ENCODE measurements at places on chromosomes 11 and 22.

GRCh38 chr11:198236-198806 lies 5.4 kb downstream of the SCGB1C1 start:
- no peak for DNase-seq

- DNase-seq, result no peak
These were observed 37.3 kb downstream of the GALNT18 start for GRCh38 chr11:11584530-11584810.

- no peak for DNase-seq
These were observed 63.4 kb upstream of the SLC35C1 start for GRCh38 chr11:45741582-45741981.

- DNase-seq, result no peak
These were observed 2.5 kb upstream of the MDK start for GRCh38 chr11:46378811-46379481.

- DNase-seq, result no peak
These were observed 59.6 kb downstream of the FLRT1 start for GRCh38 chr11:64095273-64095817.

GRCh38 chr11:61587541-61587941 lies 6.7 kb upstream of the SYT7 start:
- DNase-seq, result no peak

DNA sequence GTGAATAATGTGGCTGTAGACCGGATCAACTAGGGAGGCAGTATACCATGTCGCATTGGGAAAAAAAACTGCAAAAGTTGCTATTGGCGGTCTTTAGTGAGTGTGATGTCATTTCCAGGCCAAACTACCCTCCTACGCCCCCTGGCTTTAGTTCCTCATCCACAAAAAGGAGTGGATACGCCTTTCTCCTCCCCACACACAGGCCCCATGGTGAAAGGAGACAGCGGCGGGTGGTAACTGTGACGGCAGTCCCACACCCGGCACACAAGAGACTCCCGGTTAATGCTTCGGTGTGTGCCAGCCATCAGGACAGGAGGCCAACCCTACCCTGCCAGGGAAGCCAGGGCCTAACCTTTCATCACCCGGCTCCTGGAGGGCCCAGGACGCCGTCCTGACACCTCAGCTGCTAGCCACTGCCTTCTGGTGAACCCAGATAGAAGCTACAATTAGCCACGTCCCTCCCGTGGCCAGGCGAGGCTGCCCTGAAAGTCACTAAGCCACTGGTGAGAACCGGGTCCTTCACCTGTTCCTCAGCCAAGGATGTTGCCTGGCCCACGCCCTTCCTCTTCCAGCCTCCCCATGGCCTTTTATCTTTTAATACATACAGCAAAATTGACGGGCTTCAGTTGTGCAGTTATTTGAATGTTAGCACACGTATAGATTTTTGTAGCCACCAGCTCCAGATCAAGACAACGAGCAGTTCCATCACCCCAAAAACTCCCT lies 10.8 kb downstream of the TP53I11 start:
- DNase-seq, result no peak

GRCh38 chr11:119416606-119417580 lies 6.1 kb downstream of the THY1 start:
- DNase-seq, result no peak

GRCh38 chr11:111124724-111125123 lies 120.8 kb upstream of the POU2AF2 start:
- no peak for DNase-seq

GRCh38 chr11:100689141-100689540 lies 2.1 kb downstream of the ARHGAP42 start:
- DNase-seq, result no peak

DNA sequence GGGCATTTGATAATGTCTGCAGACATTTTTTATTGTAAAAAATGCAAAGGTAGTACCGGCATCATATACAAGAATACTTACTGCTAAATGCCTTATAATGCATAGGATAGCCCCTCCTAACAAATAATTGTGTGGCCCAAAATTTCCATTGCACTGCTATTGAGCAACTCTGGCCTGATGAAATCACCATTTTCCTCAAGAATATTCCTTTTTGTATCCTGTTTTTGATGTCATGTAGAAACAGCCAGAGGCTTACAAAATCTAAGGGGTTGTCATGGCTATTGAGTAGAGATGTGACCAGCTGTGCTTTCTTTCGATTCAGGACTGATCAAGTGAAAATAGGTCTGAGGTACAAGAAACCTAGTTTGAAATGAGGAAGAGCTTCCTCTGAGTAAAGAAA lies 854.3 kb downstream of the KCNA4 start:
- DNase-seq, result no peak

DNA sequence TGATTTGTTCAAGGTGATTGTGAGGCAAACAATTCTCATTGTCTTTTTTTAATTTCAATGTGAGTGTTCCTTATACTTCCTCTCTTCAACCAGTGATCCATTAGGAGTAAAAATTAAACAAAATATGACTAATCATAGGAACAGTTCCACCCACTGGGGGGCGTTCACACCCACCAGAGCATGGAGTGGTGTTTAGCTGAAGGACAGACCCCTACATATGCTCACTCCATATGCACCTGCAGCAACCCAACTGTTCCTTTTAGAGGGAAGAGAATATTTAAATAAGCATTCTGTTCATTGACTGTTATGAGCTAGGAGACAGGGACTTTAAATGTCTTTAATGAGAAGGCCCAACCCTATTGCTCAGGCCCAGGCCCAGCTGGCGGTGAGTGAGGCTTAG lies 78.7 kb upstream of the DRD2 start:
- DNase-seq, result no peak

- no peak for DNase-seq
These were observed 795.6 kb upstream of the ANO3 start for GRCh38 chr11:25536289-25536688.

GRCh38 chr11:37465221-37465620 lies 867.2 kb upstream of the RAG2 start:
- no peak for DNase-seq

DNA sequence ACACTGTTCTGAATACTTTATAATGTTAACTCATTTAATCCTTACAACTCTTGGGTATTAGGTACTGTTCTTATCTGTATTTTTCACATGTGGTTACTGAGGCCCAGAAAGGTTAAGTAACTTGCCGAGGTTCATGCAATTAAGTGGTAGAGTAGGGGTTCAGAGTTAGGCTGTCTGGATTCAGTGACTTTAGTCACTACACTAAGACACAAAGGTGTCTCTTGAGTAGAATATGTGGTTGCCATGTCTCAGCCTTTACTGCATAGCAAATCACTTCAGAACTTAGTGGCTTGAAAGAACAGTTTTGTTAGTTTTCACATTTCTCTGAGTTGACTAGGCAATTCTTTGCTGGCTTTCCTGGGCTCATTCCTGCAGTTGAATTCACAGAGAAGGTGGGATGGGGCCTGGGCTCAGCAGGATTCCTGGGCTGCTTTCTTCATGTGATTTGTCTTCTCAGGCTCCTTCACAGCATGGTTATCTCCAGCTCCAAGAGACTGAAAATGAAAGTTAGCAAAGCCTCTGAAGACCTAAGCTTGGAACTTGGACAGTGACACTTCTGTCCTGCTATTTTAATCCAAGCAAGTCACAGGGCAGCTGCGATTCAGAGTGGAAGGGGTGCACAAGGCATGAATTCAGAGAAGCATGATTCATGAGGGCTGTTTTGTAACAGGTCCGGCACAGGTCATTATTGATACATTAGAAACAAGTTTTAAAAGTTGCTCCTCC lies 68.3 kb downstream of the SPECC1L start:
- DNase-seq, result no peak

DNA sequence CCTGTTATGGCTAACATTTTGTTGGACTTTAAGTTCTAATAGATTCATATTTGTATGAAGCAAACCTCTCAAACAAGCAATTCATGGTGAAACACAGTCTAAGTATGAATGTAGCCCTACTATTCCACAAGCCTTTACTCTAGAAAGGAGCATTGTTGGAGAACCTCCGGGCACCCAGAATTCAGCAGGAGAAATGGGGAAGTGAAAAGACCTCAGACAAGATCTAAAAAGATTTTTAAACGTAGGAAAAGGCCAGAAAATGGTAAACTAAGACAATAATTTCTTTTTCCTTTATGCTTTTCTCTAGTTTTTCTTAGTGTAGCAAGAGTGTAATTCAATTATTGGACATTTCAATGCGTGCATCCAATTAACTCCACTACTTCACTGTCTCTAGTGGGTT lies 426.4 kb downstream of the INSC start:
- no peak for DNase-seq

- DNase-seq, result no peak
These were observed 64.7 kb downstream of the ELFN2 start for GRCh38 chr22:37362621-37363020.

GRCh38 chr11:119284344-119285157 lies 32.4 kb downstream of the MCAM start:
- peak; percentile 0 for DNase-seq

GRCh38 chr11:120565466-120566155 lies 54.1 kb downstream of the GRIK4 start:
- no peak for DNase-seq

All from NCI-H748 treated with DMSO at 0.1 percent for 48 hours (cell line).